Metanephros (tissue), 2 donors: ENCODE measurements at places on chromosomes 5 and 9. TPM values are rescaled to one million over a fixed set of nuclear protein-coding genes. Genes with fewer than 3 reads are reported as not detected.

Gene ADRA1B
- 1.5 TPM for total RNA-seq

Gene RBM22
- total RNA-seq, result 41.2 TPM

Gene CD274
- total RNA-seq, result 2.7 TPM

Gene CCL21
- 26.2 TPM for total RNA-seq

Gene LURAP1L
- total RNA-seq, result 32.5 TPM

Gene SPOCK1
- total RNA-seq, result 9.9 TPM
